ENCODE measurements at places on chromosomes 11 and 22.

- DNase-seq, result no peak
Observed at GRCh38 chr11:96162816-96163499, 180.0 kb downstream of the MAML2 start.

DNA sequence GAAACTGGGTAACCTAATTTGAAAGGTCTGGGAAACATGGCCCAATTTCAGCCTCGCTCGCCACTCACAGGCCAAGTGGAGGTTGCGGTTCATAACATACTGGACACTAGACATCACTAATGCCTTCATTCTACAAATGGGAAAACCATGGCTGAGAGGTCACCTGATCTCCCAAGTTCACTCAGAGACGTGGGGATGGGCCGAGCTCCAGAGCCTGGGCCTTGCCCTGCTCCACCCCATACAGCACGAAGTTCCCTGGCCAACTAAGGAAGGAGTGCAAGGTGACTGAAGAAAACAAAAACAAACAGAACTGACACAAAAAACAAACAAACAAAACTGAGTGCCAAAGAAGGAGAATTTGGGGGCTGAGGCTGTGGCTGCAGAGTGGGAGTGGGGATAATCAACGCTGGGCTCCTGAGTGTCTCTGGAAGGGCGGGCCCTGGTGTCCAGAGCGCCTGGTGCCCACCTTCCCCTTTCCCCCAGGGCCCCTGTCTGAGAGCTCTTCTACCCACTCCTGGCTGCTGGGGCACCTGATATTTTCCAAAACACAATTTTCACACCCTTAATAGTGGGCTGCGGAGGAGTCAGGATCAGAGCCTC is 46.5 kb upstream of the ADA2 start:
- DNase-seq, result no peak

- DNase-seq, result no peak
Observed at GRCh38 chr11:97364047-97364446, 974.2 kb downstream of the JRKL start.

DNA sequence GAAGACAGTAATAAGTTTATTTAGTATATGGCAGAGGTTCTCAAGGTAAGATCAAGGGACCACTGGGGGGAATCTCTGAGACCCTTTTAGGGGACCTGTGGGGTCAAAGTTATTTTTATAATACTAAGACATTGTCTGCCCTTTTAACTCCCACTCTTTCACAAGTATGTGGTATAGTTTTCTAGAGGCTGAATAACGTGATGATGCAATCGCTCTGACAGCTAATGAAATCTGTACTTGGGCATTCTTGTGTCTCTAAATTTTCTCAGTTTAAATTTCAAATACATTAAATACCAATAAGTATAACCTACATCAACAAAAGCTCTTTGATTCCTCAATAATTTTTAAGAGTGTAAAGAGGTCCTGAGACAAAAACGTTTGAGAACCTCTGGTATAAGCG is 147.9 kb downstream of the ATG16L2 start:
- DNase-seq, result no peak

- DNase-seq, result no peak
Observed at GRCh38 chr11:87223816-87224215, 186.1 kb downstream of the TMEM135 start.

DNA sequence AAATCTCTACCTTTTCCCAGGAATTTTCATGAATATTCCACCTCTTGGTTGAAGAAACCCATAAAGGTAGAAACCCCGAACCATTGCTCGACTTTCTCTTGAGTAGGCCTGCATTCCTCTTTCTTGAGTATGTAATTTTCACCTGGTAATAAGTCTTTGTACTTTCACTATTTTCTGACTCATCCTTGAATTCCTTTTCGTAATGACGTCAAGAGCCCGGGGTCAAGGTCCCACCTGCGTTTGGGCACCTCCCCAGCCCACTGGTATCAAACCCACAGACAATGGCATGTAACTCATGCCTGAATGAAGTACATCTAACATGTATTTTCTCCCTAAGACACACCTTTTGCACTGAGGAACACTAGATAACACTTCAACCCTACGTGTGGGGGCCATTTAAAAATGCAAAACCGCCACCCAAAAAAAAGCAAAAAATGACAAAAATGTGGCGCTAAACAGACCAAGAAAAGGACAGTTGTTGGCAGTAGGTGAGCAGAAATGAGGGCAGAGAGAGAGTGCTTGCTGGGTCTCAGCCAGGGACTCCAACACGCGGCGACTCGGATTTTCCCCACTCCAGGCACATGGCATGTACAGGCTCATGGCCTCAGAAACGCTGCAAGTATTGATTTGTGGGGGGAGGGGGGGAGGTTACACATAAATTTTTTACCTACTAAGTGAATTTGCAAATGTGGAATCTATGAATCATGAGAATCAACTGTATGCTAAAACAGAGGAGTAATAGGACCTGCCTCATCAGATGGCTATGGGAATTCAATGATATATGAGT is 4.1 kb upstream of the C11orf24 start:
- no peak for DNase-seq

GRCh38 chr11:119126675-119127268 is 5.4 kb downstream of the HINFP start:
- DNase-seq, result no peak

- no peak for DNase-seq
Observed at GRCh38 chr22:37747715-37748100, 50.9 kb downstream of the TRIOBP start.

DNA sequence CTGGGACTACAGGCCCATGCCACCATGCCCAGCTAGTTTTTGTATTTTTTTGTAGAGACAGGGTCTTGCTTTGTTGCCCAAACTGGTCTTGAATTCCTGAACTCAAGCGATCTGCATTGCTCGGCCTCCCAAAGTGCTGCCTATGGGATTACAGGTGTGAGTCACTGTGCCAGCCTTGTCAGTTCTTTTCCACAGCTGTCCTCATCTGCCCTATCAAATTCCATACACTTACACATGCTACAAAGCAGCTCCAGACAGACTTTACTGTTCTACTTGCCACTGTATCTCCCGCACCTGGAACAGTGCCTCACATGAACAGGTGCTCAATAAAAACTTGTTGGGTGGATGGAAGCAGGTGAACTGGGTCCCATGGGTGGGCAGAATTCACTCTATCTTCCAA is 8.2 kb downstream of the STX5 start:
- DNase-seq, result no peak

GRCh38 chr11:64044730-64045393 is 9.1 kb downstream of the FLRT1 start:
- no peak for DNase-seq

DNA sequence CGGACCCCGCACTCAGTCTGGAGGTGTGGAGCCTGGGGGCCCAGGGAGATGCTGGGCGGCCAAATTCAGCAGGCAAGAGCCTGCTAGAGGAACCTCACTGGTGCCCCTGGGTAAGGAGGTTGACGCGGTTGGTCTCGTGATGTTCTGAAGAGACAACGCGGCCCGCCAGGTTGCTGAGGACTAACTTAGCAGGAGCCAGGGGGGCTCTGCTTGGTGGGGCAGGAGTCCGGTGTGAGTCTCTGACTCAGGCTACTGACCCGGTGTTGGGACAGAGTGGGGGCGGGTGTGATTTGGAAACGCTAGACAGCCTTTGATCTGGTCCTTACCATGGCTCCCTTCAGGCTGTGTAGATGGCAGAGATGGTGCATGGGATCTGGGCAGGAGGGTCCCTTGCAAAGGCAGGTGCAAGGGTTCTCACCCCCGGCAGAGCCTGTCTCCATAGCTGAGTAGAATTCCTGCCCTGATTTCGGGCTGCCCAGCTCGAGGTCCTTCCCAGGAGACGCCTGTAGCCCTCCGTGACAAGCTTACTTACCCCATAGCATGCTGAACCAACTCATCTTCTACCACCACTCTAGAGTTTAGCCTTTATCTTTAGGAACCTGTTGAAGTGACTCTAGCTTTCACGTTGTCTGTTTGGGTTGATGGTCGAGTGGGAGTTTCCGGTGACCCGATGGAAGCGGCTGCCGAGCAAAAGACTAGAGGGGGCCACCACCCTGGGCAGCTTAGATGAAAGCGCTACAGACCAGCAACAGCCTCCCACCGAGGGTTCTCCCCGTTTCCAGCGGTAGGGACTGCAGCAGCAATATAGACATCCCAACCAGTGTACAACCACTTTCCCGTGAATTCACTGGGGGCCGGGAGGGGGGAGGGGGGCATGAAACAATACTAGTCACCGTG is 38.4 kb downstream of the KCNC1 start:
- no peak for DNase-seq
